ENCODE measurements at places on chromosomes 13 and 19. TPM values are rescaled to one million over a fixed set of nuclear protein-coding genes. Genes with fewer than 3 reads are reported as not detected.

ERICH4 gene
- 0.10 TPM for polyA plus RNA-seq

TMEM150B gene
- 0.72 TPM for polyA plus RNA-seq

DBP gene
- 3.9 TPM for polyA plus RNA-seq

ICAM4 gene
- polyA plus RNA-seq, result 0.33 TPM

CBLC gene
- polyA plus RNA-seq, result not detected

GNG7 gene
- polyA plus RNA-seq, result 22.5 TPM

C1QTNF9 gene
- polyA plus RNA-seq, result 4.3 TPM

FGF21 gene
- polyA plus RNA-seq, result not detected

TBCB gene
- 171 TPM for polyA plus RNA-seq

LYPD3 gene
- polyA plus RNA-seq, result 0.46 TPM

STX10 gene
- polyA plus RNA-seq, result 64.7 TPM

ZNF468 gene
- 9.5 TPM for polyA plus RNA-seq

ZNF471 gene
- polyA plus RNA-seq, result 3.4 TPM

DACT3 gene
- 2.4 TPM for polyA plus RNA-seq

SYNGR4 gene
- polyA plus RNA-seq, result not detected

GPR183 gene
- 0.72 TPM for polyA plus RNA-seq

ZNF749 gene
- polyA plus RNA-seq, result 1.2 TPM

OR10H5 gene
- polyA plus RNA-seq, result not detected

NACC1 gene
- polyA plus RNA-seq, result 49.6 TPM

PALM gene
- polyA plus RNA-seq, result 23.8 TPM

KATNAL1 gene
- polyA plus RNA-seq, result 4.6 TPM

SIGLEC5 gene
- polyA plus RNA-seq, result 0.15 TPM

PRR36 gene
- 0.01 TPM for polyA plus RNA-seq

SLC17A7 gene
- polyA plus RNA-seq, result 0.64 TPM

GNA15 gene
- 1.5 TPM for polyA plus RNA-seq

IL4I1 gene
- 0.30 TPM for polyA plus RNA-seq
